ENCODE measurements at places on chromosomes 7 and 10.
A peak's percentile ranks its signal among the peaks of the same experiment; 100 is the strongest.

GRCh38 chr10:126898460-126898859 is 6.8 kb upstream of the DOCK1 start:
- no peak for DNase-seq

DNA sequence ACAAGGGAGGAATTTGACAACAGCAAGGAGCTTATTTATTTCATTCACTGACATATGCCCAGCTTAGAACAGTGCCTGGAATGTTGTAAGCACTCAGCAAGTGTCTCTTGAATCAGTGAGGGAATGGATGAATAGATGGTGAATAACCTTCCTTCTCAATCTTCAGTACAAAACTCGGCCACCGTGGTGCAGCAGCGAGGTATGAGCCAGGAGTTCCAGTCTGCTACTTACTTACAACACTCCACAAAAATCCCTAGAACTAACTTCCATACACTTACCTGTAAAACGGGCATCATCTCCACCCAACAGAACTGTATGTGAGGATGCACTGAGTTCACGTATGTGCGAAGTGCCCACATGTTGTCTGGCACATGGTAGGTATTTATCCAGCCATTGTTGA is 237.4 kb downstream of the WDR11 start:
- DNase-seq = peak; percentile 77

GRCh38 chr7:122719010-122719578 is 16.4 kb upstream of the RNF148 start:
- DNase-seq = no peak

DNA sequence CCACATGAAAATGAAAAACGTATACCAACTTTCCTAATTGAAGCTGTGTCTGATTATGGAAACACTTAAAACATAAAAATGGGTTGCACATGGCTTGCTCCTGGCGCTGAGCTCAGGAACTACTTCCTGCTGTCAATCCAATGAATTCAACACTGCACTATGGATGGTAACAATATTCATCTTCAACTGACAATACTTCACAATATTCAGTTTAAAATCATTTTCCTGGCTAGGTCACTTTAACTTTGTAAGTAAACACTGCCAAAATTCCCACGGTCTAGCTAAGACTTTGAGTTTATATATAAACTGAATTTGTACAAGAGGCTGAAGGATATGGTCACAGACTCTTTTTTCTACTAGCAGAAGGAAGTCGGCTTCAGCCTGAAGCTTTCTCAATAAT is 556.9 kb downstream of the TNS3 start:
- no peak for DNase-seq

- DNase-seq = no peak
These were observed 19.9 kb upstream of the HSPB1 start for GRCh38 chr7:76282344-76283253.

- no peak for DNase-seq
These were observed 81.5 kb upstream of the HPS1 start for GRCh38 chr10:98528166-98528804.

- no peak for DNase-seq
These were observed 78.0 kb upstream of the AGBL3 start for GRCh38 chr7:134908289-134908688.

- no peak for DNase-seq
These were observed 22.1 kb downstream of the FAM13C start for GRCh38 chr10:59340285-59340684.

DNA sequence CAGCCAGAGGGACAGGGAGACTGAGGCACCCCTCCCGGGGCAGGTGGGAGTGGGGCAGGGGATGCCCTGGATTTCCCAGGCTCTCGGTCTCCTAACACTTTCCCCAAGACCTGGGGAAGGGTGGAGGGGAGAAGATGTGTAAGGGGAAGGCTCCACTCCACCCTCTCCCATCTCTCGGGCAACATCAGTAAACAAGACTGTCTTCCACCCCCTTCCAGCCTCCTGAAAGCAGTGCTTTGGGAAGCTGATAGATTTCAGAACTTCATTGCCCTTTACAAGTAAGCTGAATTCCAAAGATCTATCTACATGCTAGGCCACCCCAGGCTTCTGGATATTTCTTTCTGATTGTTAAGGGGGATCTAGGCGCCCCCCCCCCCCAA is 3.7 kb downstream of the FLNC start:
- no peak for DNase-seq

DNA sequence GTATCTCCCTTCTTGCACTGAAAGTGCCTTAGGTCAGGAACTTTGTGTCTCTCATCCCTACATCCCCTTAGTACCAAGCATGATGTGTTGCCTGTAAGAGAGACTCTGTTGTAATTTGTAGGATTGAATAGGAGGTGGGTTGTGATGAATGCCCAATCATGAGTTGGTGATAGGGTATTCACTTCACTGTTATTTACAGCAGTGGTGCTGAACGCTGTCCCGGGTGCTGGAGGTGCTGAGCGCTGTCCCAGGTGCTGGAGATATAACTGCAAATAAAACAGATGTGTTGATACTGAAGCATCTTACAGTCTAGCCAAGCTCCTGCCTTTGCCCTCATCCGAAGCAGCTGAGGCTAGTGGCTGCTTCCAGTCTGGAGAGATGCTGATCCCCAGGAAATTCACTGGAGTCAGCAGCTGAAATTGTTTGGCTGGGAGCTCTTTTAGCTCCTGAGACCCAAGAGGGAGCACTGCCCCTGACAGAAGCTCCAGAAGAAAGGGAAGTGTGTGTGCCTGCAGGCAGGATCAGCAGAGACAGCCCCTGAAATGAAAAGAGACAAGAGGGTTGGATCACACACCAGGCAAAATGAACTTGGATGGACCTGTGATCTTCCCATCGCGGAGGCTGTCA is 183.4 kb downstream of the SORCS3 start:
- peak; percentile 53 for DNase-seq

- no peak for DNase-seq
These were observed 13.3 kb downstream of the ZCCHC24 start for GRCh38 chr10:79431891-79432831.

DNA sequence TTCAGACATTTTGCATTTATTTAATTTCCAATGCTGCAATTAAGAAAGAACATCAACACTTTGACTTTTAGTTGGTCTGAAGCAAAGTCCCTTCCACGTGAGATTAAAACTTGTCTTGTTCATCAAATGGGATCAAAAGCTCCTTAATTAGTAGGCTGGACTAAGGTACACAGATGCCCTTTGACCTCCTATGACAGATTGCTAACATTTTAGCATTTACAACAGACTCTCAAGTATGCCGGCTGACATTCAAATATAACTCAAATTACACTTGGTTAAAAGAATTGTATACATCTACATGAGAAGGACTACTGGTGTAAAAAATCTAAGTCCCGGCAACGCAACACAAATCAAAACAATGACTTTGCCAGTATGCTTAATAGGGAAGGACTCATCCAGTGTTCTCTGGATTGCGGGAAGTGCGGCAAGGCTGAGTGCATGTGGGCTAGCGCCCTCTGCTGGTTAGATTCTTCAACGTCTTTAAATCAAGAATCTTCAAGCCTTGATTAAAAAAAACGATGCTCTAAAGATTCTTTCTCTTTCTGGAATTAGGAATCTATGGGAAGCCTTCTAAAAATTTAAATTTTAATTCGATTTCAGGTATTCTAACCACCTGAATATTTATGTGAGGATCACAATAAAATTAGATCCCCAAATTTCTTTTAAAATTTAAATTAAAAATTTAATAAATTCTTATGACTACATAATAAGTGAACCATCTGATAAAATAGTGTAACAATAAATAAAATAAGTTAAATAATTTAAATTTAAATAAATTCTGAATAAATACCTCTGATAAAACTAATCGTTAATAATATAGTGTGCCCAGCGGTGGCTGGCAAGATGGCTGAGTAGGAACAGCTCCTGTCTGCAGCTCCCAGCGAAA is 444.7 kb downstream of the DGKB start:
- DNase-seq = peak; percentile 62

All from spinal cord (tissue), 10 donors.